NCI-H1105 treated with DMSO at 0.1 percent for 48 hours (cell line): ENCODE measurements at places on chromosomes 1 and 21.

DNA sequence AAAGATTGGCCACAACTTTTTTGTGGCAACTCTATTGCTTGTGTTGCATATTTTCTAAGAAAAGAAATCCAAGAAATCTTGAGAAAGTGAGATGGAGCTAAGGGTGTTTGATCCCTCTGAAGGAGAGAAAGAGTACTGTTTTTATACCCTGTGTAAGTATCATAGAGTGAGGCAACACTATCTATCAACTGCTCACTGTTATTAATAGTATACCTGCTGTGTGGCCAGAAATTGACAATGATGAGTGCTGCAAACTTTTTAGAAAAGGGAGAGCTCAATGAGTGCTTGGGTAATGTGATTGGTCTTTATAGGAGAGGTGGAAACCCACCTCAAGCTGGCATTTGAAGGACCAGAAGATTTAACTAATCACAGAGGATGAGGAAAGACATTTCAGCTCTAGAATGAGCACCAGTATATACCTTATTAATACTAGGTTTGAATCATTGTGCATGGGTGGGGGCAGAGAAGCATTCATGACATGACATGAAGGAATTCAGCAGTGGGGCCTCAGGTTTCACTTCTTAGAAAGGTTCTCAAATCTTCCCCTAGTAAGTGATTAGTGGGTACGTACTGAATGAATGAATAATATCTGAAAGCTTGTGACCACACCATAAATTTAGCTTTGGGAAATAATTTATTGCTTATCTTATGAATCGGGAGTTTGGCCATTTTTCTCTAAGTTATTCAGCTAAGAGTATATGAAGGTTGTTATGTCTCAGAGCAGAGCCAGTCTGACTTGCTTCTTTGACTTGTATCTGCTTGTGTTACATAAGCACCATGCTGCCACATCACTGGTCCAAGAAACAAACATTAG, 169.2 kb upstream of the SGIP1 start:
- no peak for DNase-seq

- no peak for DNase-seq
Observed at GRCh38 chr1:245464290-245464689, 309.5 kb downstream of the KIF26B start.

DNA sequence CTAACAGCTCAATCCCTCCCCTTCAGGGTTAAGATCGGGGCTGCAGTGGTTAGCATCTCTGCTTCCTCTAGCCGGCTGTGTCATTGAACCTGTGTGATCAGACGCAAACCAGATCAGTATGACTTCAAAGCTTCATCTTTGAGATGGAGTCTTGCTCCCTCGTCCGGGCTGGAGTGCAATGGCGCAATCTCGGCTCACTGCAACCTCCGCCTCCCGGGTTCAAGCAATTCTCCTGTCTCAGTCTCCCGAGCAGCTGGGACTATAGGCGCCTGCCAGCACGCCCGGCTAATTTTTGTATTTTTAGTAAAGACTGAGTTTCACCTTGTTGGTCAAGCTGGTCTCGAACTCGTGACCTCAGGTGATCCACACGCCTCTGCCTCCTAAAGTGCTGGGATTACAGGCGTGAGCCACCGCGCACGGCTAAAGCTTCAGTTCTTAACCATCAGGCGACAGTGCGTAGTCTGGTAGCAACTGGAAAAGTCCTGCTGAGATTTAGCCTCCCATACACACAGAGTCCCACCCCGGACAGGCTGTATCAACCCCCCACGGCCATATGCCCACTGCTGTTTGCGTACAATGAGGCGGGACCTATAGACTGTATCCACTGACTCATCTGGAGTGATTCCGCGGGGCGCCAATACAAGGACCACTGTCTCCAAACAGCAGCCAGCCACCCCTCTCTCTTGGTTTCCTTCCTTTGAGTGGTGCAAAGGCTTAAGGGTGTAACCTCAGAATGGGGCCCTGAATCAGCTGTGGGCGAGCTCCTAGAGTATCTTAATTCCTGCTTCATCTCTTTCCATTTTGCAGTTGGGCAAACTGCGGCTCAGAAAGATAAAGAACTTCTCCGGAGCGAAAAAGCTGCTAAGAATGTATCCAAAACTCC, 23.3 kb downstream of the CELA3A start:
- DNase-seq = peak; percentile 89

DNA sequence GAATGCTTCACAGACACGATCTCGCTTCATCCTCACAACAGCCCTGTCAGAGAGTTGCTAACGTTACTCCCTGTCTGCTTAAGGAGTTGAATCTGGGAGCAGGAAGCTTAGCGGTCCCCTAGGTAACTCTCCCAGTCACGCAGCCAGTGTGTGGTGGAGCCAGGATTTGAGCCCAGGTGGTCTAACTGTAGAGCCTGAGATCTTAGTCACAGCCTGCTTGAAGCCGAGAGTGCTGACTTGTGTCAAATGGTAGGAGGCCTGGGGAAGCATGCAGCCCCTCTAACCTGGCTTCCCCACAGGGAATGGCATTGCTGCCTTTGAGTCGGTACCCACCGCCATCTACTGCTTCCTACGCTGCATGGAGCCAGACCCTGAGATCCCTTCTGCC, 4.1 kb downstream of the ADPRS start:
- no peak for DNase-seq

DNA sequence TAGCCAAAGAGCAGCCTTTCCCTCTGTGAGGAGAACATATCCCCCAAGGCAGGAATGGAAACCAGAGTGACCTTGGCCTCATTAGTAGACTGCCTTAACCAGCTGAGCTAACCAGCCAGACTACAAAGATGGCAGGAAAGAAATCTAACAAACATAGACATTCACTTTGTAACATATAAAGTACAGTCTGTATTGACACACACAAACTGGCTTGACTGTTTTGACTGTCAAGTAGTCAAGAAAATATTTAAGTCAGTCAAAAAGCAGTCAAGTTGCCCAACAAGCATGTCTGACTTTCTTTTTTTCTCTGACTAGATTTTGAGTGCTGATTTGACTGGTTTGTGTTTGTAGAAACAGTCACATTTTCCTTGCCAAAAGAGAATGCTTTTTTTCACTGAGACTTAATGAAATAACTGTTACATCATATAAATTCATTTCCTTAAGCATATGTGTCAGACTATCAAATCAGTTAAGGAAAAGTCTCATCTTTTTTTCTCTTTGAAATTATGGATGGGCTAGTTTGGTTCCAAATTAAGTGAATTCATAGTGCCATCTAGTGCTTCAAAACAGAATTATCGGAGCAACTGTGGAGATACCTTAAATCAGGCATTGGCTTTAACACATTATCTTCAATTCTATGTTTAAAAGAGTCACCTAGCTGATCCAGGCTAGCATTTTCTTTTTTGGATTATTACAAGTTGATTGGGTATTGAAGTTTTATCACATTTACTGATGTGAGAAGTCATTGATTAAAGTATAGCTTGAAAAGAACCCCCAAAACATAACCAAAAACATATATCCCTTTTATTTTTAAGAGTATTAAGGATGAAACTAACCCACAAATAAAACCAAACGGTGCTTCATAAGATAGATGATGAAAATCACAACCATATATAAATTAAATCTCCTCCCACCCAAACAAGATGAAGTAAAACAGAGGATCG, 75.0 kb downstream of the ATP6V1G3 start:
- peak; percentile 59 for DNase-seq

GRCh38 chr1:112509005-112509659, 367 bp downstream of the WNT2B start:
- DNase-seq = no peak

GRCh38 chr1:119516680-119517079, 9.7 kb downstream of the HSD3B1 start:
- no peak for DNase-seq

- no peak for DNase-seq
Observed at GRCh38 chr1:2481885-2482284, 5.8 kb downstream of the PLCH2 start.

- DNase-seq = no peak
Observed at GRCh38 chr1:17162941-17163340, 42.0 kb upstream of the PADI1 start.

- no peak for DNase-seq
Observed at GRCh38 chr1:75795703-75796193, 934 bp upstream of the MSH4 start.

- DNase-seq = no peak
Observed at GRCh38 chr1:245418077-245418476, 263.3 kb downstream of the KIF26B start.

- no peak for DNase-seq
Observed at GRCh38 chr1:83912876-83913275, 86.1 kb downstream of the TTLL7 start.

DNA sequence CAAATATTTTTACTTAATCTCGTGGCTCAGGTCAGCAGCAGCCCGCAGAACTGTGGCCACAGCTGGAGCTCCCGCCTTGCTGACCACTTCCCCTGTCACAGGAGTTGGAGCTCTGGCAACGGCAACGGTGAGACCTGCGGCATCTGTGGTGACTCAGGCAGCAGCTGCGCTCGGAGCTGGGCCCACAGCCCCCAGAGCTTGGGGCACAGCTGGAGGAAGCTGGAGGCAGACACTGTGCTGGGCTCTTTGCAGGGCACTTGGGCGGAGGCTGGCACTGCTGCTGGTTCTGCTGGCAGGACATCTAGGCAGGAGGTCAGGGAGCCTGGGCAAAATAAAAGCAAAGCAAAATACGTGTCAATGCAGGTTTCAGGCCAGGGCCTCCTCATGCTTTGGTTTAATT, at the start of gene LCE3A:
LCE3A (minus strand) TSS at position 301 of the 400 bp plus-strand sequence; CDS start at position 301, 0 bp downstream.
- DNase-seq = no peak

- DNase-seq = no peak
Observed at GRCh38 chr1:197441999-197442414, 174.0 kb downstream of the CRB1 start.

DNA sequence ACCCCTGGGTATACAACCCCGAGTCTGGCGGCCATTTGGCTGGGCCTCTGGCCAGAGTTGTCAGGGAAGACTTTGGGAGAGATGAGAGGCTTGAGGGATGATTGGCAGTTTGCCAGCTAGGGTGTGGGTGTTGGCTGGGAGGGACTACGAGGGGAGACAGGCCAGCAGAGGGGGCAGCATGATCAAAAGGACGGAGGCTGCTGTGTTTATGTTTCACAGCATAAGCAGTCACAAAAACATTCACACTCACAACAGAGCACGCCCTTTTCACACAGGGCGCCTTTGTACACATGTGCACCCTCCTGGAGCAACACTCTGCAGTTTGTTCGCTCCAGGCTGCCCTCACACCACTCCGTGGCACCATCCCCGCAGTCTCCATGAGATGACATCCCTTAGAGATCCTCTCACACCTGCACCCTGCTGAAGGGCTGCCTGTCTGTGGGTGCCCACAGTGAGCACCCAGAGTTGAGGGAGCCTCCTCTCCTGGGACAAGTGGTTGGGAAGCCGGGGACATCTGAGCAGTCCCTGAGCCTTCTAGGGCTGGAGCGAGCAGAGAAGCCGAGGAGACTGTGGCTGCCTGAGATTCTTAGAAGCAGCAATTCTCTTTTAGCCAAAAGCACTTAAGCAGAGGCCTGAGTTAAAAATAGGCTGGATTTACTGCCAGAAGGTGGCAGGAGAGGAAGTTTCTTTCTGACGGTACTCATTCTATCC, 15.4 kb downstream of the EFNA3 start:
- DNase-seq = peak; percentile 93

DNA sequence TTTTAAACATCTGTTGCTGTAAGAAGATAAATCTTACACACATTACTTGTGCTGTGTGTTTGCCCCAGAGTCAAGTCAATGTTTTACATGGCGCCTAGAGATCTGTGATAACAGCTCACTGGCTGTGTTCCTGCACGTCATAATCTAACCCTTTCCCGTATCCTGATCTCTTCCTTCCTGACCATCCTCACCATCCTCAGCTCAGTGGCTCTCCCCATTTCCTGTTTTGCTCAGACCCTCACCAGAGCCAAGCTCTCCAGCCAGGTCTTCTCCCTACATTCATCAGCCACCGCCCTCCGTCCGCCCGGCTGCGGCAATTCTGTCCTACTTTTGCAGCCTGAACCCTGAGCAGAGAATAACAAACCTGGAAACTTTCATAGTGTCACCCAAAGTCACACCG, 824.7 kb downstream of the USP25 start:
- DNase-seq = no peak

GRCh38 chr1:65640046-65640445, 152.6 kb upstream of the PDE4B start:
- no peak for DNase-seq

- DNase-seq = peak; percentile 10
Observed at GRCh38 chr1:44609412-44609767, 64.9 kb downstream of the TMEM53 start.

DNA sequence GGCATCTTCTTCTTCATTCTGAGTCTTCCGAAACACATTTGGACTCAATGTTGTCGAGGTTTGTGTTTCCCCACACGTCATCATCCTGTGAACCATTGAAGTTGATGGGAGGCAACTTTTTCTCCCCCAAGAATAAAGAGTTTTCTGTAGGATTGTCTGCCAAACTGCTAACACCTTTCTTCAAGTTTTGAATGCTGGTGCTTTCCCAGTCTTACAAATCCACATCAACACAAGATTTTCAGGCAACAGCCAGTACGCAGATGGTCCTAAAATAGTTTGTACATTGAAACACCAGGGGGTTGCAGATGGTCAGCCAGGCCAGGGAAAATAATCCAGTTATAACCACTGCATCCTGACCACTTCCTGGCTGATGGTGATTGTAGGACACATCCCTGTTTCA, 187.9 kb downstream of the DISC1 start:
- DNase-seq = no peak

- DNase-seq = no peak
Observed at GRCh38 chr1:201589186-201589585, 50.3 kb downstream of the NAV1 start.

- no peak for DNase-seq
Observed at GRCh38 chr1:154219541-154219940, 1.2 kb upstream of the UBAP2L start.

DNA sequence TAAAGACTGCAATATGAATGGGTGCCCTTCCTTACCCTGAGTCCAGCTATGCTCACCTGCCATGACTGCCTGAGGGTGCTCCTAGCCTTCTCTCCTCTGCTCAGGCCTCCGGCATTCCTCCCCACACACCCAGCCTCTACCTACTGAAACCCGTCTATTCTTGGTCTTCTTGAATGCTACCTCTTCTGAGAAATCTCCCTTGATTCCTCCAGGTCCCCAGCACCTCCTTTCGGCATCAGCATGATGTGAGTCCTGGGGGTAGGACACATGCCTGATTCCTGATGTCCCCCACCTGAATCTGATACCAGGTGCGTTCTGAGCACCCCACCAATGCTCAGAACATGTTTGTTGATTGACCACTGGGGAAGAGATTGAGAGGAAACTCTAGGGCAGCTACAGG, 8.6 kb downstream of the LDLRAD1 start:
- DNase-seq = no peak
